ENCODE measurements at places on chromosomes 12 and 14.

- DNase-seq: no peak
Observed at GRCh38 chr12:3828888-3829287, 44.3 kb downstream of the PARP11 start.

- DNase-seq: no peak
Observed at GRCh38 chr12:74722709-74723108, 185.1 kb downstream of the ATXN7L3B start.

DNA sequence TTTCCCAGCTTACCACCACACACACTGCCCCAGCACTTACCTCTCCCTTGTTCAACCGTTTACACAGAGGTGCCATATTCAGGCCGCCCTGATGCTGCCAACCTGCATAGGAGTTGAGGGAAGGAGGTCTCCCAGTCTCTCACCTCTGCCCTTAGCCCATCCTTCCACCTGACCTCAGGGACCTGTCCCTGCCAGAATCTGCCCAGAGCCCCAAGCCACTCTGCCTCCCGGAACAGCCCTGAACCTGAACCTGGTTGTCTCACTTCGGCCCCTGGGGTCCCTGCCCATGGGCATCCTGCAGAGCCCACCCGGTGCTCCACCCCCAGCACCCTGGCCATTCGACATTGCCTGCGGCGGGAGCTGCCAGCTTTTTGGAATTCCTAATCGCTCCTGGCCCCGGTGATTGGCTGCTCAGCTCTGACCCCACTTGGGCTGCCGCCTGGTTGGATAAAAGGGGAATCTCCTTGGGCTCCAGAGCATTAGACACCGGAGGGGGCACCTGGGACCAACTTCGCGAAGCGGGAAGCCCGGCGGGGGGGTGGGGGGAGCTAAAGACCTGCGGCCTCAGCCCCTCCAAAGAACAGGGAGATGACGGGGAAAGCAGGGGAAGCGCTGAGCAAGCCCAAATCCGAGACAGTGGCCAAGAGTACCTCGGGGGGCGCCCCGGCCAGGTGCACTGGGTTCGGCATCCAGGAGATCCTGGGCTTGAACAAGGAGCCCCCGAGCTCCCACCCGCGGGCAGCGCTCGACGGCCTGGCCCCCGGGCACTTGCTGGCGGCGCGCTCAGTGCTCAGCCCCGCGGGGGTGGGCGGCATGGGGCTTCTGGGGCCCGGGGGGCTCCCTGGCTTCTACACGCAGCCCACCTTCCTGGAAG, at the start of gene VSX2:
TSS of gene VSX2 (plus strand) at position 476 of the 874 bp plus-strand sequence. CDS start at position 589, 113 bp downstream.
- DNase-seq: no peak

- DNase-seq: no peak
Observed at GRCh38 chr12:50440288-50440687, 39.6 kb downstream of the LARP4 start.

DNA sequence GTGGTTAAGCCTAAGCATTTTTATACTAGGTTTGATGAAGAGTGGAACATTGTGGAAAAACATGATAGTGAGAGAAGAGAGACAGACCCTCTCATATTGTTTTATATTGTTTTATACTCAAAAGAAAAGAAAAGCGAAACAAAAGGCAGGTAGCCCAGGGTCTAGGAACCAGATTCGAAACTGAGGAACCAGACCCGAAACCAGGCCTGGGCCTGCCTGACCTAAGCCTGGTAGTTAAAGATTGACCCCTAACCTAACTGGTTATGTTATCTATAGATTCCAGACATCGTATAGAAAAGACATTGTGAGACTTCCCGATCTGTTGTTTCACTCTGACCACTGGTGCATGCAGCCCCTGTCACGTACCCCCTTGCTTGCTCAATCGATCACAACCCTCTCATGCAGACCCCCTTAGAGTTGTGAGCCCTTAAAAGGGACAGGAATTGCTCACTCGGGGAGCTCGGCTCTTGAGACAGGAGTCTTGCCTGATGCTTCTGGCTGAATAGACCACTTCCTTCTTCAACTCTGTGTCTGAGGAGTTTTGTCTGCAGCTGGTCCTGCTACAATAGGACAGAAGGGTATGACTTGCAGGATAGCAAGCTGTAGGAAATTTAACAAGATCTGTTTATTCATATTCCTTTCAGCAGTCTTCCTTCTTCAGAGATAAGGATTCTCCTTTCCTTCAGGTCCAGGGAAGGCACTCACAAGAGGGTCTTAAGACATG, 147.1 kb upstream of the PLEKHA5 start:
- no peak for DNase-seq

DNA sequence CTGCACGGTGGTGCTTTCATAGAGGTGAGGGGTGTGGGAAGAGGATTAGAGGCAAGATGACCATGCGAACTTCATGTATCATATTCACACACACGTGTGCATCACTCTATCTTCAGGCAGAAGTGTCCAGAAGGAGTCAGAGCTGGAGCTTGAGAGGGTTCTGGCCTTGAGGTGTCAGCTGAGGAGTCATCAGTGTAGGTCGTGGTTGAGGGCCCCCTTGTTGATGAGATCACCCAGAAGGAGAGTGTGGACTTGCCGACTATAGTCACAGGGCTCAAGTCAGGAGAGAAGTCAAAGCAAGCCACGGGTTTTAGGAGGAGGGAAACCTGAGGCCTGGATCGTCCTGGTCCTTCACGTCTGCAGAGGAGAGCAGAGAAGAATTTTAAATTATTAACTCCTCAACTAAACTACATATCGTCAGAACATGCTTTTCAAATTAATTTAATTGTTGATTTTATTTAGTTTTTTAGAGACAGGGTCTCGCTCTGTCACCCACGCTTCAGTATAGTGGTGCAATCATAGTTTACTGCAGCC, 25.4 kb downstream of the EML1 start:
- DNase-seq: no peak

Measured in astrocyte (in vitro differentiated cells and primary cell).